Fibroblast of lung (primary cell): ENCODE measurements at places on chromosomes 1 and 21.

DNA sequence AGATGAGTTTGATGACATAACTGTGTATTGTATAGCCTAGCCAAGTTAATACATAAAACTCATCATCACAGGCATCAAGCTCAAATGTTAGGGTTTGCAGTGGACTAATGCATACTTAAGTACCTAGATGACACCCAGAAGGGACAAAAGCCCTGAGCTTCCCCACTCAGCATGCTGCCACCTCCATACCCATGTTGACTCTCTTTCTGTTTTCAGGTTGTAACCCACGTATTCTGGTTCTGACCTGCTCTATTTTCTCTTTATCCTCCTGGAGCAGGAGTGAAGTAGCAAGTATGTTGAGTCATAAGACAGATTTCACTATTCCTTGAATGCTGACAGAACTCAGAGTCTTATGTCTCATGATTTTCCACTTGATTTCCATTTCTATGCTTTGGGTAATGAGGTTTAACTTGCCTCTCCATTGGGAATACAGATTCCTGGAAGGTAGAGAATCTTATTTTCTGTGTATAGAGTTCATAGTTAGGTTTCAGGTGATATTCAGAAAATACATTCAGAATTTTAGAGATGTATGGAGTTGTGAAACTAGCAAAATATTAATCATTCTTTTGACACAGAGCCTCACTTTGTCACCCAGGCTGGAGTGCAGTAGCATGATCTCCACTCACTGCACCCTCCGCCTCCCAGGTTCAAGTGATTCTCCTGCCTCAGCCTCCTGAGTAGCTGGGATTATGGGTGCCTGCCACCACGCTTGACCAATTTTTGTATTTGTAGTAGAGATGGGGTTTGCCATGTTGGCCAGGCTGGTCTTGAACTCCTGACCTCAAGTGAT lies 122.5 kb upstream of the KCNJ15 start:
- no peak for DNase-seq

- DNase-seq, result no peak
Observed at GRCh38 chr21:35764586-35764985, 295.7 kb downstream of the SETD4 start.

DNA sequence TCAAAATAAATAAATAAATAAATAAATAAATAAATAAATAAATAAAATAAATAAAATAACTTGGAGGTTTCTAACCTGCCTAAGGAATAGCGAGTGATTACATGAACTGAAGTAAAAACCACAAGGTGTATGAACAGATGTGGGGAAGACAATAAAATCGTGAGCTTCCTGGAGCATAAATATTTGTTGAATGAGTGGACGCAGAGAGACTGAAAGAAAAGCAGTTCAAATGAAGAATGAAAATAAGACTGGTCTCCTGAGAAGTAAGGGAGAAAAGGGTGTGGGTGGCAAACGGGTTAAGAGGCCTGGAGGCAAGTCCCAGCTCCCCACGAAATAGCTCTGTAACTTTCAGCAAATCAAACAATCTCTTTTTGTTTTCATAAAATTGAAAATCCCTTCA lies 33.6 kb downstream of the CHML start:
- no peak for DNase-seq

DNA sequence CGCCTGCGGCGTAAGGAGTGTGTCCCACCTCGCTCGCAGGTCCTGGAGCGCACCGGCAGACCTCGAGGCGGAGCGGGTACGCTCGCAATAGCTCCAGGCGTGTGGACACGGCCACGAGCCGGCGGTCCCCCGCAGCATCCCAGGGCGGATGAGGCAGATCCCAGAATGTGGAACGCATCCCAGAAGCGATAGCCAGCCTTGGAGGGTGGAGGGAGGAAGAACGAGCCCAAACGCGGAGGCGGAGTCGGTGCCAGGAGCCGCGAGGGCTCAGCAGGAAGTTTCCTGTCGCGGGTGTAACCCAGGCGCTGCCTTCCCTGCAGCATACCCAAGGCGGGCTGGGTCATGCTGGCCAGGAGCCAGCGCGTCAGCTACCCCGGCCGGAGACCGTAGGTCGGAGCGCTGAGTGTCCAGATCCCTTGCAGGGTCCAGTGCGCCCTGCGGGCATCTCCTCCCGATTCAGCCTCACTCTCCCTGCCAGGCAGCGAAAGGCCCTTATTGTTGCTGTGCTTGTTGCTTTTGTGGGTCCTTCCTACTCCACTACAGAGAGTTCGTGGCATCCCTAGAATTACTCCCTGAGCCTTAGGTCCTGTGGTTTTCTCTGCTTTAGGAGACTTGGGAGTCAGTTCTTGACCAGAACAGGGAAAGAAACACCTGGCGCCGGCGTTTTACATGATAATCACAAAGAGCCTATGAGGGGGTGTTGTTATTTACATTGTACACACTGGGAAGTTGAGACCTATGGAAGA lies 27.7 kb downstream of the STYXL2 start:
- DNase-seq, result peak; percentile 50

DNA sequence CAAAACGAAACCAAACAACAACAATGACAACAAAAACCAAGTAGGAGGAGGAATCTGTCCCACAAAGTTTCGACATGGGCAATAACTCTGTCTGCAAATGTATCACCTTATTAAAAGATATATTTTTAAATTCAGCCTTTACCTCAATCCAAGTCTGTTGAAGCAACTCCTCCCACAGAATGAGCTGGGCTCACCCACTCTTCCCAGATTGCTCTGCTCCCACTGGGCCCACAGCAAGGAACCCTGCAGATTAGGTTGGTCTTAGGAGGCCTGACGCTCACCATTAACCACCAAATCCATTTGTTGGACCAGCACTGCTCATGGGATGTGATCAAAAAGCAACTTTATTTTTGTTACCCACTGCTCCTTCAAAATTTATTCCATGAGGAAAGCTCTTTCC lies 114.7 kb upstream of the CDC42BPA start:
- no peak for DNase-seq

DNA sequence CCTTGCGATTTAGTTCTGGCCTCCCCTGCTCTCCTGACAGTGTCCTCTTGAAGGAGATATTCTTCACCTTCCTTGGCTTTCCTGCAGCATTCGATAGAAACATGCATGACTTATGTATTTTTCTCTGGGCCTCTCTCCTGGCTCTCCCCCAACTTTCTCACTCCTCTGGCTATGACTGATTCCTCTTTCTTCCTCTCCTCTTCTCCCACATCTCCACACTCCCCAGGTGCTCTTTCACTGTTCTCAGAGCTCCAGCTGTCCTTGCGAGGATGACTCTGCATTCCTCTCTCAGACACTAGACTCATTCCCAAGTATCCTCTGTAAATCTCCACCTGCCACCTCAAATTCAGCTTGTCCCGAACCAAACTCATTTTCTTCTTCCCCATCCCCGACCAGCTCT lies 18.0 kb downstream of the LRRC42 start:
- DNase-seq, result no peak

GRCh38 chr1:224851848-224852261 lies 77.6 kb upstream of the DNAH14 start:
- no peak for DNase-seq

DNA sequence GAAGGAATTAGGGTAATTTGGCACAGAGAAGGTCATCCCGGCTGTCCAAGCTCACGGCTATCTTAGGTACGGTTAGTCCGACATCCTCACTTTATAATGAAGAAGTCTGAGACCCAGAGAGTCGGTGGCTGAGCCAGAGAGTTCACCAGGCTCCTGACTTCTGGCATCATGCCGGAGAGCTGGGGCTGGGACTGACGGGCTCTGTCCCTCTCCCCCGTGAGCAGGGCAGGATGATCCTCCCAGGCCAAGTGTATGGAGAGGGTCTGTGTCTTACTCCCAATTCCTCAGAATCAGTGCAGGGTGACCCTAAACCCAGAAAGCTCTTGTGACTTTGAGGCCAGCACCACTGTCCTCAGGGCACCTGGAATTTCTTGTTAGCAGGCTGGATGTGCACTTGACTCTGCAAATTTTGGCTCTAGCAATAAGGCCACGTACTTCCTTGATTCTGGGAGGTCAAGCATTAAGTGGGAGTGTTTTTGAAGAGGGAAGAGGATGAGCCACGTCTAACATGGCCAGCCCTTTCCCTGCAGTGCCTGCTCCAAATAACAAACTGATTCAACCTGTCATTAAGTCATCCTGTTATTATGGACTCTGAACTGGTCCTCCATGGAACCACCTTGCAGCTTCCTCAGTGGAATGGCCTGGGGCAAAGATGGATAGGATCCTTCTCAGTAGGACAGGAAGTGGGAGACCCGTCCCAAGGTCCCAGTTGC lies 20.8 kb upstream of the BTG2 start:
- no peak for DNase-seq
